ENCODE measurements at places on chromosomes 2 and 18.

DNA sequence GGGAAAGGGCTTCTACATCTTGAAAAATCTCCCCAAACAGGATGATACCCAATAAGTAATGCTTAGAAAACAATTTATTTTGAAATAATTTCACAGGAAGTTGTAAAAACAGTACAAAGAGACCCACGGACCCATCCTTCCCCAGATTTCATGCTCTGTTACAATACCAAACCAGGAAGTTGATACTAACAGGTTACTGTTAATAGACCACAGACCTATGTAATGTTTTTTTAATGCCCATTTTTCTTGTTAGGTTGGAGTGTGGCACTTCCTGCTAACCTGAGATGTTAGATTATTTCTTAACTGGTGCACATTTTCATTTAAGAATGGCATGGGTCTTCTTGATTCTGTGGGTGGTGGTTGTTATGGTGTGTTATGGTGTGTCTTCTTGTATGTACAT is 21.4 kb upstream of the MGAT5 start:
- no peak for DNase-seq

- DNase-seq = no peak
Measured at GRCh38 chr2:11962707-11963328, 216.4 kb downstream of the LPIN1 start.

DNA sequence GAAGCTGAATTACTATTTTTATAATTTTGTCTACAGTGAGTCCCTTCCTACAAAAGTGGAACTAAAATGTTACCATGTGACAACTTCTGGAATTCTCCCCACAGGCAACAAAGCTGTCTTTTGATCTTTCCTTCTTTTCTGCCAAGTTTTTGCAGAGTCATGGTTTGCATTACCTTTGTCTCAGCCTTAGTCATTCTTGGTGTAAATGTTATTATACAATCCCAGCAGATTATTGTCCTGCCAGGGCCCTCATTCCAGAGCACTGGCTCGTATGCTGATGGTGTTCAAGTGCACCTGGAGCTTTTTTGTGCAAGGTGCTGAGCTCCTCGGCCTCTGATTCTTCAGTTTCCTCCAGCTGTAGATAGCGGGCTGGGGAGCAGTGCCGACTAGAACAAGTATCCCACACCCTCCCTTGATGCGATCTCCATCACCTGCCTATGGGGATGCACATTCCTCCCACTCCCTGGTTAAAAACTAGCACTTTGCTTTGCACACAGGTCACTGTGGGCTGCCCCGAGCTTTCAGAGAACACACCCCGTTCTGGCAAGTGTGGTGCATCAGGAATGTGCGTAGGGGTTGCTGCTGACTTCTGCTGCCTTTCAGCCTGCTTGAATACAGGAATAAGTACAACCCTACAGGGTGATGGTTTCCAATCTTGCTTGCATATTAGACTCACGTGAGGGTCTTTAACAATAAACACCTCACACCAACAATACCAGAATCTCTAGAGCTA is 263.6 kb downstream of the RNF144A start:
- DNase-seq = no peak

DNA sequence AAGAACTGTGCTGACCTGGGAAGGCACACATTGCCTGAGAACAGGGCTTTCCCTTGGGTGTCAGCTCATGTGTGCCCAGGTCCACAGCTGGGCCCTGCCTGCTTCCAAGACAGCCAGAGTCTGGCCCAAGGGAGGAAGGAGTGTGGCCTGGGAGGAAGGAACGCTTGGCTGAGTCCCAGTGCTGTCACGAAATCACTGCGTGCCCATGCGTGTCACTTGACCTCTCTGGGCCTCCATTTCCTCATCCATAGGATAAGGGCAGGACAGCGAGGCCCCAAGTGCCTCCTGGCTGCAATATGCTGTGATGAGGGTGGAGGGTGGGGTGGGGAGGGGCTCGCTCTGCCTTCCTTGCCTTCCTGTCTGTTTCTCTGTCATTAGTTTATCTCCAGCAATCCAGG is 642 bp upstream of the KCNK3 start:
- DNase-seq = no peak

DNA sequence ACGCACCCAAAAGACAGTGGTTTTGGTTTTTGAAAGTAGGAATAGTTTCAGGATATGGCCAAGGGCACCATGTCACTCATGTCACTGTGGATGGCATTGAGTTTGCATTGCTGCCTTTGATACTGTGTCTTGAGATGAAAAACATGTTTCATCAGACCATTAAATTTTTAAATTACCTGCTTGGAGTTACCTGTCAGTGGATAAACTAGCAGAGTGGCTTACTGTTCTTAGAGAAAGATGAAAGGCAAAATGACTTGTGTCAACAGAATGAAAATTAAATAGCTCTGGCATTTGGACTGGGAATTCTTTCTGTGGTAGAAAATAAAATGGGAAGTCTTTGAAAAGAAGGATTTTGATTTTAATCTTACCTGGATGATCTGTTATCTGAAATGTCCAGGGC is 386 bp downstream of the ICOS start:
- DNase-seq = no peak

GRCh38 chr18:76982038-76982437 is 150.5 kb downstream of the MBP start:
- no peak for DNase-seq

DNA sequence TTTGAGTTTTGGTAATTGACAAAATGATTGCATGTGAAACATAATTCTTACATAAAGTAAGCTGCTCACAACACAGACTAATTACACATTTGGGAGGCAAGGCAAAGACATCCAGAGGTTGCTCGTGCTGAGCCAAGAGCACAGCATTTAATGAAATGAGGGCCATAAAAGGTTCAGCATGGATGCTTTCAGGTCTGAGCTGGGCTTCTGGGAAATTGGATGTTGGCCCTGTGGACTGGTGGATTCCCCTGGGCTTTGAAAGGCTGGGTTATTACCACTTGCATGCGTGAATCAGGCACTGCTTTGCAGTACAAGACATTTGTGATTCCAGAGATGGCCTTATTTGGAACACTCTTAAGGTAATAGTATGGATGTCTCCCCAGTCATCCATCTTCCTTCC is 533.5 kb upstream of the NRP2 start:
- no peak for DNase-seq

GRCh38 chr2:39693245-39693644 is 27.5 kb downstream of the TMEM178A start:
- no peak for DNase-seq

DNA sequence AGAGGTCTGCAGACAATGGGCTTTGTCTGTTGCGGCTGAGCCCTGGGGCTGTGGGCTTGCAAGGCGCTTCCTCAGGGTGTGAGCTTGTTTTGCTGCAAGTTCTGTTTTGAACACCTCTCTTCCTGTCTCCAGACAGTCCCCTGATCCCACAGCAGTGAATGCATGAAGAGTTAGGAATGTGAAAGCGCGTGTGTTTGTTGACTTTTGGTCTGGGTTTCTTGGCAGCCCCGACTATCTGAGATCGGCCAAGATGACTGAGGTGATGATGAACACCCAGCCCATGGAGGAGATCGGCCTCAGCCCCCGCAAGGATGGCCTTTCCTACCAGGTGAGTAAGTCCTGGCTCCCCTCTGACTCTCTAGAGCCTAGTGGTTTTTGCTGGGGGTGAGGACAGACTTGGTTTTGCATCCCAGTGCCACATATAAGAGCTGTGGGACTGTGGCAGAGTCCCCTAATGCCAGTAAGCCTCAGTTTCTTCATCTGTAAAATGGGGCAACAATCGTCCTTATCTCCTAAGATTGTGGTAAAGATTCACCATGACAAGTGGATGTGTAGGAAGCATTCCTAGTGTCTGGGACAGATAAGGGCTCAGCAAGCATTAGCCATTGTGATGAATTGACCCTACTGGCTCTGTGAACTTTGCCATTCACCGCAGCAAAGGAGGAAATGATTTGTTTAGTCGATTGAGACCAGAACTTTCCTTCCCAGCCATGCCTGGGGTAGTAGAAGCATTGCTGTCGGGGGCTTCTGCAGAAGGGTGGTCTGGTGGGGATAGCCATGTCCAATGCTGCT is 3.0 kb downstream of the LBH start:
- DNase-seq = no peak

GRCh38 chr2:905091-905832 is 45.4 kb upstream of the SNTG2 start:
- no peak for DNase-seq

DNA sequence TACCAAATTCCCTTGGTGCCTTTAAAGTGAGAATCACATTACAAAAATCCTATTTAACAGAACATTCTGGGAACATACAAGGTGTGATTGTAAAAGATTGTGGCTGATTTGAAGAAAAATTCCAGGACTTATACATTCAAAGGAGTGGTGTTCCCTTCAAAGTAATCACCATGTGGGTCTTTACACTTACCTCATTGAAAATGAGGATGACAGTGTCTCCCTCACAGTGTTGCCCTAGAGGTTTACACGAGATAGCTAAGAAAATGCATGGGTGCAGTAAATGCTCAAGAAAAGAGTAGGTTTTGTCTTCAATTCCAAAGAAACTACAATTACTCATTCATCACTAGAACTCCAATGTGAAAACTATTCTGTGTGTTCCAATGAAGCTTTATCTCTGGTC is 331.5 kb downstream of the SLC4A3 start:
- no peak for DNase-seq

- DNase-seq = no peak
Measured at GRCh38 chr2:74093840-74094239, 53.9 kb downstream of the BOLA3 start.

- no peak for DNase-seq
Measured at GRCh38 chr18:13597068-13597467, 129.3 kb downstream of the FAM210A start.

GRCh38 chr2:225598426-225598825 is 198.9 kb downstream of the NYAP2 start:
- no peak for DNase-seq

GRCh38 chr2:41772697-41773096 is 275.1 kb upstream of the PKDCC start:
- no peak for DNase-seq

DNA sequence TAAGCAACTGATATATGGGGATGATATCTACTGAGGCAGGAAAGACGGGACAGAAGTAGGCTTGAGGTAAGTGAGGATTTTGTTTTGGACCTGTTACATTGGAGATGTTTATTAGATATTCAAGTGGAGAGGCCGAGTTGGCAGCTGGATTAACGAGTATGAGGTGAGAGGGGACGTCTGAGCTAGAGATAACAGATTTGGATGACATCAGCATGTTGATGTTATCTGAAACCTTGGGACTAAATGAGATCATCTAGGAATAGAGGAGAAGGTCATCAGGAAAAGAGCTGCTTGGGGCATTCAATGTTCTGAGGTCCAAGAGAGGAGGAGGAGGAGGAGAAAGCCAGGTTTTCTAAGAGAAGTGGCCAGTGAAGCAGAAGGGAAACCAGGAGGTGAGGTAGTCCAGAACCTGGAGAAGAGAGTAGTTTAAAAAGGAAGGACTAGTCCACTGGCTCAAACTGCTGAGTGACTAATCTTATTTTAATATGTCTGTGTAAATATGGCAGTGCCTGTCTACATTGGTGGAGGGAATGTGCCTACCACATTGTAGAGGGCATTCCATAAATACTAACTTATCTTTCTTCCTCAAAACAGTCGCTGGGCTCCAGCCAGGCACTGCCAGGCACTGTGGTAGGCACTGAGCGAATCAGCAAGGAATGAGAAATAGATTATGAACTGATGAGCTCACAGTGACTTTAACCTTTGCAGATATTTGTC is 488.3 kb downstream of the DLGAP1 start:
- no peak for DNase-seq

DNA sequence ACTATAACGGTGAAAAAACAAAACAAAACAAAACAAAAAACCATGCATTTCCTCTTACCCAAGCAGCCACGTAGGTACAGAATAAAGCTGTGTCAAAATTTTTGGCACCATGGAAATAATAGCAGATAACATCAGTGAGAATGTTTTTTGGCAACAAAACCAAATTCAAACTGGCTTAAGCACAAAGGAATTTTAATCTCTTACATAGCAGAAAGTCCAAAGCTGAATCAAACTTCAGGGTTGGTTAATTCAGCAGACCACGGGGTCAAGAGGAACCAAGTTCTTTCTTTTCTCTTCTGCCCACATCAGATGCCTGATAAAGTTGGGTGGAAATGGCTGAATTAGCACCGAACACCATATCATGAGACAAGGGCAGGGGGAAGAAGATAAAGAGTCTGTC is 129.5 kb downstream of the PAX3 start:
- no peak for DNase-seq

GRCh38 chr2:121017396-121017795 is 267.6 kb downstream of the TFCP2L1 start:
- DNase-seq = no peak

DNA sequence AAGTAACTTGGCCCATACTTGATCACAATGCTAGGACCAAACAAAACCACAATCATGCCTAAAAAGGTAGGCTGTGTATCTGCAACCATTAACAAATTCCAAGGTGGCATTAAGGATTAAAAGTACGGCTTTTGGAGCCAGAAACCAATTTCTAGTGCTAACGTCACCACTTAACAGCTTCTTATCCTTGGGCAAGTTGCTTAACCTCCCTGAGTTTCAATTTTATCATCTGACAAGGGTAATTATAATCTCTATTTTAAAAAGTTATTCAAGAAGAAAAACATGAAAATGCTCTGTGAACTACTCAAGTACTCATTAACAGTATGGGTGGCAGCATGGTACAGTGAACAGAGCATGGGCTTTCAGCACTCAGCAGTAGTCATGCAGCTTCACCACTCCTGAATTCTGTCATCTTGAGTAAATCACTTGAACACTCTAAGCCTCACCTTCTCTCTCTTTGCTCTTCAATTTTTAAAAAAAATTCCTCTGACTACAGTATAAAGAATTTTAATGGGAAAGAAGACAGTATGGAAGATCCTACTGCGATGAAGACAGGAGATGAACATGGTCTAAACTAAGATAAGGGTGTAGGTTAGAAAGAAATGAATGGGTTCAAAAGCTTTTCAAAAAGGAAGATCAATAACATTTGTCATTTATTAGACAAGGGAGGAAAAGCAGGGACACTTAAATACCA is 69.2 kb downstream of the SS18 start:
- no peak for DNase-seq

DNA sequence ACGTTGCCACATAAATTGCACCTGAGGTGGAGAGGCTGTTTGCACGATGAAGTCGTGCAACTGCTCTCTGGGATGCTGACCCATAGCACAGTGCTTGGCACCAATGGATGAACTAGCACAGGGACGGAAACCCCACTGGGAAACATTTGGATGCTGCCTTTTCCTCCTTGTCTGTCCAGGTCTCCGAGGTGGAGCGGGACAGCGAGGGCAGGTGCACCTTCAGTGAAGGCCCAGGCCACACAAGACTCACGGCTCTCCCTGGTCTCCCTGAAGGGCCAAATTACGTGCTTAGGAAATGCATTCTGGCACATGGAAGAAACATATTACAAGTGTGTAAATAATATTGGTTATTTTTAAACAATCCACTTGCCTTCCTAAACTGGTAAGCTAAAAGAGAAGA is 70.3 kb downstream of the TPO start:
- DNase-seq = no peak

GRCh38 chr2:177753682-177754491 is 318.7 kb downstream of the PDE11A start:
- no peak for DNase-seq

GRCh38 chr2:239112127-239112774 is 264.4 kb downstream of the TWIST2 start:
- no peak for DNase-seq

GRCh38 chr2:108614043-108614545 is 79.8 kb downstream of the LIMS1 start:
- DNase-seq = no peak

- no peak for DNase-seq
Measured at GRCh38 chr2:19878268-19879046, 23.3 kb downstream of the TTC32 start.

- no peak for DNase-seq
Measured at GRCh38 chr2:20624156-20624883, 26.6 kb downstream of the HS1BP3 start.

All from activated CD4-positive, alpha-beta T cell treated with anti-CD3 and anti-CD28 coated beads for 1 hour (primary cell).